Fibroblast of skin of back (primary cell): ENCODE measurements at places on chromosomes 12 and 14.
A peak's percentile ranks its signal among the peaks of the same experiment; 100 is the strongest.

DNA sequence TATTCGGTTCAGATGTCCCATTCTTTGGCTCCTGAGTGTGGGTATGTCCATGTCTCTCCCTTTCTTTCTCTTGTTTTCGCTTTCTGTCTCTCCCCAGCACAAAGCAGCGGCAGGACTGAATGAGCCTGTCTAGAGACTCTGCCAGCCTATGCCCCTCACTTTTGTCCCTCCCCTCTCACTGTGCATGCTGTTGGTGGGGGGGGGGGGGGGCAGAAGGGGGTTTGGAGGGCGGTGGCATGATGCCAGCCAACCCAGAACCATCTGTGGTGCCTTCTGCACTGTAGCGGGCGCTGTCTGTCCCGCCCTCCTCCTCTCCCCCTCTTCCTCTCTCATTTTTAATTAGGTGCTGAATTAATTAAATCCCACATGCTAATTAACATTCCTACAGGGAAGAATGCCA is 17.7 kb downstream of the NGDN start:
- DNase-seq: no peak

GRCh38 chr12:82708061-82708879 is 21.6 kb downstream of the TMTC2 start:
- no peak for DNase-seq

- DNase-seq: peak; percentile 82
Observed at GRCh38 chr12:92338671-92339070, 193.0 kb upstream of the BTG1 start.

DNA sequence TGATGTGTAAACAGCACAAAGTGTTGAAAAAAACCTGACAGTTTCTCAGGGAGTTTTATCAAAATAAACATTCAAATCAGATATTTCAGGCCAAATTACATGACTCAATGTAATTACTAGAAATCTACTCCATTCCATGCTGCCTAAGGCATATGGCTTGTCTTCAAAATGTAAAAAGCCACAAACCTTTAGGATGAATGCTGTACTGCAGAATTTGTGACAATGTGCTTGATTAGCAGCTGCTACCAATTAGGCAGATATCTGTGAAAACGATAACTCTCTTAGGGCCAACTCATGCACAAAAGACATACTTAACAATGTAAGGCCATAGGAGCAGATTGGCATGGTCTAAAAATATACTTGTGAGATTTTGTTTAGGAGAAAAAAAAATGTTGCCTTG is 267.0 kb downstream of the DACT1 start:
- DNase-seq: peak; percentile 34

DNA sequence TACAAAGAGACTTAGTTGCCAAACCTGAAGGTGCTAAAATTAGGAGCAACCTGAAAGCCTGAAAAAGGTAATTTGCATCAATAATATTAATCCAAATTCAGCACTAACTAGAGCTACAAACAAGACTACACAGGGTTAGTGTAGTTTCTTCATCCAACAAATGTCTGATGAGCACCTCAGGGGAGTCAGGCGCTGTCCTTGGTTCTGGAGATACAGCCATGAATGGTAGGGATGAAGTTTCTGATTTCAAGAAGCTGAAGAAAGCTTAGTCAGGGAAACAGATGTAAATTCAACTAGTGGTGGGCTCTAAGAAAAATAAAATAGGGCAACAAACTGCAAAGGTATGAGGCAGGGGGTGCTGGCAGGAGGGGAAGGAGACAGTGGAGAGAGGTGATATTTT is 266.3 kb downstream of the GLT1D1 start:
- DNase-seq: peak; percentile 8

GRCh38 chr14:60094306-60094897 is 2.7 kb downstream of the PCNX4 start:
- DNase-seq: peak; percentile 69

DNA sequence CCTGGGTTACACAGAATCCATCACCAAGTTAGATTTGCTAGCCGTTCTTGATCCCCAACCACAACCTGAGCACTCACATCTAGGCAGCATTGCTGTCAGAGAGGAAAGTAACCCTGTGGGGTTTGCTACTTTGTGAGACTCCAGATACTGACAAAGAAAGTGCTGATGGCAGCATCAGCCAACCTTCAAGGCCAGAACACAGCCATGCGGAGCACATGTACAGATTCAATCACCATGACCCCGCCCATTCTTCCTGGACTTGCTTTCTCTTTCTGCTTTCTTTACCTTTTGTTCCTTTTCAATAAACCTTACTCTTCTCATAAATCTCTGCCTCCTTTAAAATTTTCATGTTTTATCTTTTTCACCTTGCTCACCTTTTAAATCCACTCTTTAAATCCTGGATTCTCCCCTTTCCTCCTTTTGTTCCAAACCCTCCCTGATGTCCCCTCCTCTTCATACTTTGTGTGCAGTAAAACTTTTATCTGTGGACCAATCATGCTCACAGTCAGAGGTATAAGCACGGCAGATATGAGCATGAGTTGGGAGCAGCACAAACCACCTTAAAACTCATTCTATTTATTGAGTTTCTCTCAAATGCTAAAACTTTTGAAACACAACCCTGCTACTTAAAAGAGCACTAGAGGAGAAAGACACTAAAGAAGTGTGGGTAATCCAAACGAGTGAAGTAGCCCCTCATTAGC is 21.9 kb upstream of the CERS5 start:
- no peak for DNase-seq

DNA sequence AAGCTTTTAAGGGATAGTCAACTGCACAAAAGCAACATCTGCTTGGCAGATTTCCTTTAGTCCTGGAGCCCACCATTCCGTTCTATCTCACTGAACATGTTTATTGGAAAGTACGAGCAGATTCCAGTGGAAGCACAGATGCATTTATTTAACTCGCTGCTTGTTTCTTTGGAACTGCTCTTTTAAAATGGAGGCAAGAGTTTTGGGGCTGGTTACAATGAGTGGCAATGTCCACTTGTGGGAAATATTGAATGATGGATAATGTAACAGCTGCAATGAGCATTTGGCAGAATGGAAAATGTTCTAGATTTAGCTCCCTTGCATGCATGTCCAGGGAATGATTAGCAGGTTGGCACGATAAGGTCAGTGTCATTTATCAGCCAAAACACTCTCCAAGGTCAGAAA is 163.0 kb downstream of the ATP23 start:
- no peak for DNase-seq

DNA sequence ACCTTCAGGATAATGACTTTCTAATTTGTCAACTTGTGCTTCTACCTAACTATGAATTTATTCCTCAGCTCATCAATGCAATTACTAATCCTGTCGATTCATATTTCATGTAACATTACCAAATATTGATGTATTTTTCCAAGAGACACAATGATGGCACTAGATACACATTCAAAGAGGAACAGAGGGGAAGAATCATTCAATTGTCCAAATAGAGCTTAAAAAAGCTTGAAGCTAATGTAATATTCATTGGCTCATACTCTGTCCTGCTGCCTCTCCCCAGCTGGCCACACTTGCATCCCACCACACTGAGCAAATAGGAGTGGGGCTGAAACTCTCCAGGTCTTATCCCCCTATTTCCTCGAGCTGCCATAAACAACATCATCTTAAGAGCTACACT is 9.3 kb downstream of the TESPA1 start:
- DNase-seq: no peak

GRCh38 chr12:103834942-103835341 is 6.1 kb downstream of the NT5DC3 start:
- DNase-seq: no peak

- no peak for DNase-seq
Observed at GRCh38 chr12:109720152-109720856, 6.7 kb downstream of the FAM222A start.

GRCh38 chr14:59828276-59828675 is 42.3 kb downstream of the RTN1 start:
- no peak for DNase-seq

GRCh38 chr12:70467918-70468733 is 102.0 kb downstream of the KCNMB4 start:
- no peak for DNase-seq
